ENCODE measurements at places on chromosomes 12 and 14.

- no peak for DNase-seq
Observed at GRCh38 chr14:93984987-93985410, 8.6 kb upstream of the ASB2 start.

- no peak for DNase-seq
Observed at GRCh38 chr12:120939523-120939922, 35.4 kb upstream of the SPPL3 start.

DNA sequence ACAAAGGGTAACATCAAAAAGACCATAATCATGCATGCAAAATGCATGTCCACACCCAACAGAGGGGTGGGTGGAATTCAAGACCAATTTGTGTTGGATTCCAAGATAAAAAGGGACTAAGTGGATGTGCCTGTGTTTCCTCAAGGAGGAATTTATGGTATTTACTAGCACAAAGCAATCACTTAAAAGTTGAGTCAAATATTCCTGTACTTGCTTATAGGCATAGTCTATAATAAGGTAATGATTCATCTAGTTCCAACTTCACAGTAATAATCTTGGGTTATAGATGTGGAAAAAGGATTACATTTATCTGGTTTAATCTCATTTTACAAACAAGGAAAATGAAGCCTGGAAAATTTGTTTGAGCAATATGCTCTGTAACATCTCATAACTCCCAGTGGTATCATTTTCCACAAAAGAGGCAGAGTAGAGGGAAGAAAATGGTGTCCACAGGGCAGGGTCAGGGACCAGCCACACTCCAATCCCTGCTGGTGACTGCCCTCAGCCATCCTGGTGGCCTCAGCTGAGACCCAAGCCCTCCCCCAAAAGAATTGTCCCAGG is 80.8 kb upstream of the REP15 start:
- no peak for DNase-seq

DNA sequence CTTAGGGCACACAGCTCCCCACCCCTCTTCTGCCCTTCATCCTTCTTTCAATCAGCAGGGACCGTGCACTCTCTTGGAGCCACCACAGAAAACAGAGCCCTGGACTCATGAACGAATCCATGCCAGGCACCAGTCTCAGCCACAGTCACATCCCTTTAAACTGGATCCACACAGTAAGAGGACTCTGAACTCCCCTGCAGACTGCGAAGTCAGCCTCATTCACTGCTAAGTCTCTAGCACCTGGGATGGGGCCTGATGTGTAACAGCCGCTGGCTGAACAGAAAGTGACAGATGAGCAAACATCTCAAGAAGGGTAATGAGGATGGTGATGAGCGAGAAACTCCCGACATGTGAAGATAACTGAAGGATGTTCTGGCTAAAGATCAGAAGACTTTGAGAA is 45.8 kb upstream of the IQSEC3 start:
- DNase-seq, result no peak

- DNase-seq, result no peak
Observed at GRCh38 chr14:76760331-76761135, 735 bp upstream of the VASH1 start.

- no peak for DNase-seq
Observed at GRCh38 chr12:33994857-33995808, 27.2 kb upstream of the ALG10 start.

DNA sequence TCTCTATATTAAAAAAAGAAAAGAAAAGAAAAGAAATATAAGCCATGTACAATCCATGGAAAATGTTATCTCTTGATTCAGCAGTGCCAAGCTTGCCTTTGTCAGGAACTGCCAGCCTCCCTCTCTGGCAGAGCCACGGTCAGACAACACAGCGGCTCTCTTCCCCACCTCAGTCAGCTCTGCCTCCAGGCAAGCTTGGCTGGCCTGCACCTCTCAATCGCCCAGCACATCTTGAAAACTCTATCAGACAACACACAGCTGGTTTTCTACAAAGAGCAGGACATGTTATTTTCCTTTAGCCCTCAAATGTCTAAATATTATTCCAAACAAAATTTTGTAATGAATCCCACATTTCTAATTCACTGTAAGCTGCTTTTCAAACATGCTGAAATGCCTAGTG is 20.0 kb upstream of the GCH1 start:
- DNase-seq, result no peak

- no peak for DNase-seq
Observed at GRCh38 chr12:5571115-5571514, 139.2 kb downstream of the NTF3 start.

DNA sequence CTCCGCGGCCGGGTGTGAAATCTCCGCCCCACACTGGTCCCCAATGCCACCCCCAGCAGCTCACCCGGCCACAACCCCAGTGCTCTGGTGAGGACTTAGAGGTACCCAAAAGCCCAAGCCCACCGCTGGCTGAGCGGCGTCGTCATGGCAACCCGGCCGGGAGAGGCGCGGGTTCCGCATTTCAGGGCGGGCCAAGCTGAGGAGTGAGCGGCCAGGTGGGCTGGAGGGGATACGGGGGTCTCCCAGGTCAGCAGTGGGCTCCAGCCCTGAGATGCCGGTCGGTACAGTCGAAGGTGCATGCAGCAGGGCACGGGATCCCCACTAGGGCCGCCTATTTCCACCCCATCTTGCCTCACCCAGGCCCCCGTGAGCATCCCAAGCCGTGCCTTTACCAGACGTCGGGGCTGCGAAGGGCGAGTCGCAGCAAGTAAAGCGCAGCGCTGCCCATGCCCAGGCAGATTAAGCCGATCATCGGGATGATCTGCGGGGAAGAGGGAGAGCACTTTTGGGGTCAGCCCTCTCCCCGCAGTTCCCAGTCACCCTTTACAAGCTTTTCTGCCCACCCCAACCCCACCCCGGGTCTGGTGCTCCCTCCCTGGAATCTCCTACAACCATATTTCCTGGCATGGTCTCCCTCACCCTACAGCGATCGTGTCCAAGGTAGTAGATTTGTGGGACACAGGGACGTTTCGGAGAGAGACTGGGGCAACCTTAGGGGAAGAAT is 6.9 kb downstream of the SHMT2 start:
- DNase-seq, result no peak

- DNase-seq, result no peak
Observed at GRCh38 chr12:120155072-120155471, 38.5 kb upstream of the RAB35 start.

DNA sequence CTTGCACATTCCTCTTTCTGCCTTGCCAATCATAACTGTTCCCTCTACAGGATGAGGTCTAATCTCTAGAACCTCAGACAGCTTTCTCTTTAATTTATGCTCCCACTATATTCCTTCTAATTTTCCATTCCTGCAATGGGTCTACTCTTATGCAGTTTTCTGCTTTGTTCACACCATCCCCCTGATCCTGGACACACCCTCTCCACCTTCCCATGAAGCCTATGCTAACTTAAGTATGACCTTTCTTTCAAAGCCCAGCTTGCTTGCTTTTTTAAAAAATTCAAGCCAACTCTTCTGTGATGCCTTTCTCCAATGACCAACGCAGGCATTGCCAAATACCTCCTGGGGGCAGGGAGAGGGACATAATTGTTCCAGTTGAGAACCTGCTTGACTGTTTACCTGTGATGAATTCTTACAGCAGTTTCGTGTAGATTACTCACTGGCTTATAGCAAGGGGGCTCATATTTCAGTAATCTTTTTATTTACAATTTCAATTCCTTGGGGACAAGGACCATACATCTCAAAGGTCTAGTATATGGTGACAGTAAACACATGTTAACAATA is 7.8 kb downstream of the SLC38A1 start:
- no peak for DNase-seq

DNA sequence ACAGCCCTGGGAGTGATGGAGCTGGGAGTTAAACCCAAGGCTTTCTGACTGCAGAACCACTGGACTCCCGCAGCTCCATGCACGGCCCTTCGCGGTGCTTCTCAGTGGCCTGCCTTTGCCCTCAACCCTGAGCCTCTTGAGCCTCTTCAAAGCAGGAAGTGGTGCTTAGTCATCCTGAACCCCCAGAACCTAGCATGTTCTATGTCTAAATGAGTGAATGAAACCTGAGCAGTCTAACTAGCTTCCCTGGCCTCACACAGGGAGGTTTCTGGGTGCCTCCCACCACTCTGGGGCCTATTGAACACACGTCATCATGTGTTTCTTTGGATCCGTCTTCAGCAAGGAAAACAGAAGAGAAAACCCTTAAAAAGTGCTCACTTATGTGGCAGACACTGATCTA is 117.9 kb upstream of the SFSWAP start:
- DNase-seq, result no peak

DNA sequence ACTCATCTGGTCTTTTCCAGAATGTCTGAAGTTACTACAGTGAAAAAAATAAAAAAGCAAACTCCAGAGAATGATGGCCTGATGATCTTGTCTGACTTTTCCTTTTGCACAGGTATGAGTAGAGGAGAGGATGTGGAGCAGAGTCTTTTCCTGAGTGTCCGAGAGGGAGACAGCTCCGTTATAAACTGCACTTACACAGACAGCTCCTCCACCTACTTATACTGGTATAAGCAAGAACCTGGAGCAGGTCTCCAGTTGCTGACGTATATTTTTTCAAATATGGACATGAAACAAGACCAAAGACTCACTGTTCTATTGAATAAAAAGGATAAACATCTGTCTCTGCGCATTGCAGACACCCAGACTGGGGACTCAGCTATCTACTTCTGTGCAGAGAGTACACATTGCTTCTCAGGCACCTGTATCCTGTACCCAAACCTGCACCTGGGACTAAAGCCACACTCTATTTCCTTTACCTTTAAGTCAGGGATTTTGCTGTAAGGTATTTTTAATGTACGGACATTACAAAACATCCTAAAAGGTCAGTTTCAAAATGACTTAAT is 75.8 kb upstream of the OR4E1 start:
- DNase-seq, result no peak

DNA sequence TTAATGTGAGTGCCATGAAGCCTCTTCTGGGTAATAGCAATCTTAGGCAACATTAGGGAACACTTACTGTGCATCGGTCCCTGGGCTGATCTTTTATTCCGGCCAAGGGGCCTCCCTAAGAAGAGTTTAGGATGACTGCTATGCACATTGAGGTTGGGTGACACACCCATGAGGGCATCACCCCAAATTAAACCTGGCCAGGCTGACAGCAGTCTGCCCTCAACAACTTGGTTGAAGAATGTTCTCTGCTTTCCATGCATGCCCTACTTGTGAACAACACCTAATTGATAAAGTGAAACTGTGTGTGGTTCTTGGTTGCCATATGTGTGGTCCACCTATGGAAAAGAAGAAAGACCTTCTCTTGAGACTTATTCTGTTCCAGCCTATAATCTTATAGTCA is 1098.0 kb downstream of the BCL11B start:
- DNase-seq, result no peak

DNA sequence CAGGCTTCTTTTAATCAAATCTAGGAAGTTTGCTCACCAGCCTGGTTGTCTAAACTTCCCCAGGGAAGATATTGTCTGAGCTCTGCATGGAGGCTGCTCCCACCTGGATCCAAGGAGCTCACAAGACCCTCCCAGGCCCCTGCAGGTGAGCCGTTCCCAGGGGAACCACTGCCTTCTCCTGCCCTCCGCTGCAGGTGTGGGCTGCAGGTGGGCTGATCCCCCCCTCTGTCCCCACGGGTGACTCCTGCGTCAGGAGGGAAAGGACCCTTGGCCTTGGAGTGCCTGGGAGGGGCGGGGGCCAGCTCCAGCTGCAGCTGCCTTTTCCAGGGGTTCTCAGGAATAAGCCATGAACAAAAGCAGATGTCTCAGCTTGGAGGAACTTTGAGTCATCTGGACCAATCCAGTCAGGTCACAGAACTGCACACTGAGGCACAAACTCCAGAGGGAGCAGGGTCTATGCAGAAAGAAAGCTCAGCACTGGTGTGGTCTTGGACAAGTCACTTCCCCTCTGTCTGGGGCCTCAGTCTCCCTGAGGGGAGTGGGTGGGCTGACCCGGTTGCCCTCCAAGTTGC is 246.6 kb upstream of the RTL1 start:
- no peak for DNase-seq

GRCh38 chr12:125053821-125054220 is 11.4 kb upstream of the AACS start:
- DNase-seq, result no peak

DNA sequence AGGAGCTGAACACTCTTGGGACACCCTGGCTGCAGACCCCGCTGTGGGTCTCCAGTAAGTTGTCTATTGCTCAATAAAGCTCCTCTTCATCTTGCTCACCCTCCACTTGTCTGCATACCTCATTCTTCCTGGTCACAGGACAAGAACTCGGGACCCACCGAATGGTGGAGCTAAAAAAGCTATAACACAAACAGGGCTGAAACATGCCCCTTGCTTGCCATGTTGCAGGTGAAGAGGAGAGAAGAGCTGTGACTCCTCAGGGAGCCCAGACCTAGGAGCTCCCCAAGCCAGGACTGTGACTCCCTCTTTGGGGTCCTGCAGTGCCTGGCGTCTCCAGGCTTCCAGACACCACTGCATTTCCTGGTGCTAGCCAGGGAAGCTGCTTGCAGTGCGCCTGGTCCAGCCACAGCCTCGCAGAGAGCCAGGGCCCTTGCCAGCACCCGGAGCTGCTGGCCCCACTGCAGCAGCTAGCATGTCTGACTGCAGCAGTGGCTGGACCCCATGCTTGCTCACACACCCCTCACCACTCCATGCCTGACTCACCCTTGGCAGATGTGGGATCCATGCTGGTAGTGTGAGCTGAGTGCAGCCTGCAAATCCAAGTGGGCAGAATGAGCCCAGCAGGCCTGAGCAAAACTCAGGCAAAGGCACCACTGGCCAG is 37.1 kb upstream of the OR5AU1 start:
- no peak for DNase-seq

GRCh38 chr12:120224304-120225199 is 23.6 kb upstream of the RPLP0 start:
- peak; percentile 45 for DNase-seq

- DNase-seq, result no peak
Observed at GRCh38 chr12:60842181-60842580, 1246.4 kb downstream of the SLC16A7 start.

DNA sequence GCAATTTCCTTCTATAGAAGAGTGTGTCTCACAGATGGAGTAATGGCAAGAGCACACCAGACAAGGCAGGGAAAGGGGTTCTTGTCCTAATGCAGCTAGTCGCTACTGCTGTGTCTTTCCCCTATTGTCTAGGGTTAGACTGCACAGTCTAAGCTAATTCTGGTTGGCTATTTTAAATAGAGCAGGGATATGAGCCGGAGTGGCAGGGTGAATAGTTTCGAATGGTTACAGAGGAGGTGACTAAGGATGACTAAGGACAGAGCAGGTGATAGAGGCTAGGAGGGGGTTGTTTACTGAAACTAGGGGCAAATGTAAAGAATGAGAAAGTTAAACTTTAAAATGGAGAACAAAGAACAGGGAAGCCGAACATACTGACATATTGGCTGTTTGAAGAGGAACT is 25.6 kb upstream of the CPNE8 start:
- DNase-seq, result no peak
